Immature natural killer cell (primary cell): ENCODE measurements at places on chromosomes 4 and X.

DNA sequence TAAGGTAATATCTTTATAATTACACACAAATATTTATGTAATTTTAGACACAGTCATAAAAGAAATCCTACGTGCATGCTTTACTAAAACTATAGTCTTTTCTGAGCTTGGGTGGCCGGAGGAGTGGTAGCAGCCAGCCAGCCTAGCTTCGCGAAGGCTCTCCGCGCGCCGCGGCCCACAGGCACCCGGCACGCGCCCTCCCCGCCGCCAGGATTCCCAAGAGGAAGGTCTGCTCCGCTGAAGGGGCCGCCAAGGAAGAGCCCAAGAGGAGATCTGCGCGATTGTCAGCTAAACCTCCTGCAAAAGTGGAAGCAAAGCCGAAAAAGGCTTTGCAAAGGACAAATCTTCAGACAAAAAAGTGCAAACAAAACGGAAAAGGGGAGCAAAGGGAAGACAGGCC lies 8.7 kb upstream of the PJA1 start:
- DNase-seq, result no peak

GRCh38 chr4:138400543-138400942 lies 158.4 kb upstream of the SLC7A11 start:
- no peak for DNase-seq

DNA sequence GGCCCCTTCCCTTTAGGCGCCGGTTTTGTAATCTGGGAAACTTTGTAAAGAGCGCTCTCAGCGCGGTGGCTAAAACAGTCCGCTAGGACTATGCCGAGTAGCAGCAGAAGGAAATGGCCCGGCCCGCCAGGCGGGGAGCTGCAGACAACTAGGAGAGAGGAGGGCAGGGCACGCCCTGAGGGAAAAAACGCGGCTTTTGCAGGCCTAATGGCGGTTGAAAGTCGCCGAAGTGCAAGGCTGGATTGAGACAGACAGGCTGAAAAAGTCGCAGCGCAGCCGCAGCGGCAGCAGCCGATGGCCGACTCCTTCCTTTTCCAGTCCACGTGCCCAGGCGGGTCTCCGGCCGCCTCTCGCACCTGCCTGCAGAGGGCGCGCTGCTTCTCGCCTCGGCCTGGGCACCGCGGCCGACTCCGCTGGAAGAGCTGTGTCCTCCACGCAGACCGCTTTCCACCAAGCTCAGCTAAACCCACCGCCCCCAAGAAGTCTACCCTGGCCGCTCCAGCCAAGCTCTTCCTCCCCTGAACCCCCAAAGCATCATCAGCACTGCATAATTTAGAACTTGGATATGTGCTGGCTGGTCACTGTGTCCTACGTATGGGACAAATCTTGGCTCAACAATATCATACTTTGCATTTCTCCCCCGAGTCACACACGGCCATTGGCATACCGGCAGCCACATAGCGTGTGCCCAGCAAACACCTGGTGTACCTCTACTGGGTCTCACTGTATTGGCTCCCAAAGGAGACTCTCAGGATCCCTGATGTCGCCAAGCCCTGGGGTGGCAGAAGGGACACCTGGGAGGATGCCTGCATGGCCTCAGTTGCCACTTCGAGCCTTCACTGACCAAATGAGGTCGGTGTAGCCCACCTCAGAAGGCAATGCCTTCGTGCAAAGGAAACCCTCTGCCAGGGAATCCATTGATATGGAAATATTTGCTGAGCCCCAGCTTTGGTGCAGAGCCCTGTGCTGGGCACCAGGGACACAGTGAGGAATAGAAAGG lies 14.5 kb downstream of the SLC25A5 start:
- peak; percentile 66 for DNase-seq

DNA sequence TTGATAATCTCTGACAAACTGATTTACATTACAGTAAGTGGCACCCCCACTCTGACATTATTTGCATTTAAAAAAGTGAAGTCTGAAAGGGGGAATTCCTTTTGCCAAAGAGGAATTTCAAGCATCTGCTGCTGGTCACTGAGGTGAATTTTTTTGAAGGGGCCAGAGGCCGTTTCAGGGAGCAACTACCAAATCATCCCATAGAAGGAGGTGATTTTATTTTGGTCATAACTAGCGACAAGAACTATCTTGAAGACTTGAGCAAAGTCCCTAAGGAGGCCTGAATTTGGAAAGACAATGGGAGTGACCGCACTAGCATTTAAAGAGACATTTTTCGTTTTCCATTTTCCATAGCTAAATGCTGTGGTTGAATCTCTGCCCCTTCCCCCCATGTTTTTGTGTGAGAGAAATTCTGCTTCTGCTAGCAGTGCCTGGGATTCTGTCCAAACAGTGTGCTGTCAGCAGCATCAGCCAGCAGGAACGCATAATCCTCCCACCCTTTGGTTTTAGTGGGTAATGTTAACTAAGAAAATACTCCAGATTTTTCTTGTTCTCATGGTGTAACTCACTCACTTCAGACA lies 110.1 kb upstream of the MED14 start:
- no peak for DNase-seq

- DNase-seq, result no peak
Measured at GRCh38 chr4:19304028-19304427, 947.7 kb upstream of the SLIT2 start.
